Left colon (tissue), 2 donors: ENCODE measurements at places on chromosomes 3 and 15.

DNA sequence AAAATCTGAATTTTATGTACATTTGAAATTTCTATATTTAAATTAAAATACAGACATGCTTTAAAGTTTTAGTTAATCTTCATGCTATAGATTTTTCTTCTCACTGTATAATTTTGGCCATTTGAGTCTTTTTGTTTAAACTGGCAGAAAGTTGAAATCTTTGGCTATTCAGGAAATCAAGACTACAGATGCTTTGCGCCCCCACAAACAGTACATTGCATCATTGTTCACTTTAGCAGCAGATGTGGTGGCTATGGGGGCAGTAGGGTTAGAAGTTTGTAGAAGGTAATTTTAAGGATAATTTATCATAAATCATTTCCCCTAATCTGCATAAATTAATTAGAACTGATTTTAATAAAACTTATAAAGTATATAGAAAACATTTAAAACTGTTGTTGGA lies 20.9 kb downstream of the SPPL2A start:
- no peak for DNase-seq

GRCh38 chr15:56342653-56343052 lies 22.6 kb upstream of the TEX9 start:
- no peak for DNase-seq

DNA sequence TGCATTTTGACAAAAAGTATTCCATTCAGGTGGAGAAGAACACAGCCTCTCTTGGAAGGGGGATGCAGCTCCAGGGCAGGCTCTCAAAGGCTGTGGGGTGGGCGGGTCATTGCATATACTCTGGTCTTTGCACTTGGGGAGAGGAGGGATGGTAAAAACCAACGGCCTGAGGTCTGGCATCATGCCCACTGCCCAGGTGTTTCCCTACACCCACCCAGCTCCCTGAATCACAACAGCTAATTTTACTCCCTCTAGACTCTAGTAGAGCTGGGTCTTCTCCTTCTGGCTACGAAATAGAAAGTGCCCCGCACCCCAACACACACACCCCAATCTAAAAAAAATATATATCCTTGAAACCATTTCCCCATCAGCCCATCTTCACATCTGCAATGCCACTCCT lies 1.0 kb downstream of the MYLK start:
- peak; percentile 26 for DNase-seq

DNA sequence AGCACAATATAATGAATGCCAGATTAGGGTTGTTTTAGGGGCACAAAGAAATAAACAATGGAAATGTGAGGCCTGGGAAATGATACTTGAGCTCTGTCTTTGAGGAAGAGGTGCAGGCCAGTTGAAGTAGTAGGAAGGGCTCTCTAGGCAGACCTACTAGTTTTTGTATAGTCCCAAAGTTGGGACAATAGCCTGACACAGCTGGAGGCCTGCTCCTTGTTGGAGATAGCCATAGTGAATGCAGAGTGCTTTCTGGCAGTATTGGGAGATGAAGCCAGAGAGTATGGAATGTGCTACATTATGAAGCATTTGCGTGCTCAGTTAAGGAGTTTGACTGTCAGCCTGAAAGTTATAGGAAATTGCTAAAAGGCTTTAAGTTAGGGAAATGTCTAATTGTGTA lies 251.2 kb upstream of the ZPLD1 start:
- no peak for DNase-seq
